NCI-H2029 treated with DMSO at 0.1 percent for 48 hours (cell line): ENCODE measurements at places on chromosomes 11 and 22.

DNA sequence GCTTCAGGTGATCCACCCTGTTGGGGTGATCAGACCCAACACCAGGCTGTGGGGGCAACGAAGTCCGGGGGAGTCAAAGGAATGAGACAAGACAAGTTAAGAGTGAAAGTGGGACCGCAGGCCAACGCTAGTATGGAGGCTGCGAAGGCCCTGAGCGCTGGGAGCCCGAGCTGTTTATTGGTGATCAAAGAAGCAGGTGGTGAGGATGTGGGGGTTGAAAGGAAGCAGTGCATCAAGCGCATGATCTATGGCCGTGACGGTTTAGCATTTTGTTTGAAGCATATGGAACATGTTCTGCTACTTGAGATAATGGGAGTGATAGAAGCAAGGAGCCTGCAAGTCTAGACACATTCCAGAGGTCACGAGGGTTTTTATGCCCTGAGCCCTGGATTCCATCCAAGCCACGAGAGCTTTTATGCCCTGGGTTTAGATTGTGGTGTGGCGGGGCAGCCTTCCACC is 49.5 kb downstream of the MCHR1 start:
- DNase-seq, result peak; percentile 25

- no peak for DNase-seq
Measured at GRCh38 chr22:29167032-29167911, 38.4 kb upstream of the EMID1 start.

DNA sequence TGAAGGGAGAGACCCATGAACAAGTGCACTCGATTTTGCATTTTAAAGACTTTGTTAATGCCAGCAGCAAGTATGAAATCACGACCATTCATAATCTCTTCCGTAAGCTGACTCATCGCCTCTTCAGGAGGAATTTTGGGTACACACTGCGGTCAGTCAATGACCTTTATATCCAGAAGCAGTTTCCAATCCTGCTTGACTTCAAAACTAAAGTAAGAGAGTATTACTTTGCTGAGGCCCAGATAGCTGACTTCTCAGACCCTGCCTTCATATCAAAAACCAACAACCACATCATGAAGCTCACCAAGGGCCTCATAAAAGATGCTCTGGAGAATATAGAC is 5.9 kb downstream of the SERPIND1 start:
- DNase-seq, result no peak

DNA sequence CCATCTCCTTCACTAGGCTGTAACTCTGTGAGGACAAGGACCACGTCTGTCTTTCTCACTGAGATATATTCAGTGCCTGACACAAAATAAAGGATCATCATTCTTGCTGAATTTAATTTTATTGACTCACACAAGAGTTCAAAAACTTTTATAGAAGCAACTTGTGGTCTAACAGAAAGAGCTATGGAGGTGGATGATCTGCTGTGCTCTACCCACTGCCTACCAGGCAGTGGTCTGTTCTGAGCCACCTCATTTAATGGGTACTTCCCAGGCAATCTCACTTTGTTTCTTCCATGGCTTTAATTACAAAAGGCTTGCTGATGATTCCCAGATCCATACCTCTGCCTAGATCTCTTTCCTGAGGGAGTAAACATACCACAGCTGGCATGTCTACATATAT is 4.7 kb downstream of the BTBD18 start:
- no peak for DNase-seq

DNA sequence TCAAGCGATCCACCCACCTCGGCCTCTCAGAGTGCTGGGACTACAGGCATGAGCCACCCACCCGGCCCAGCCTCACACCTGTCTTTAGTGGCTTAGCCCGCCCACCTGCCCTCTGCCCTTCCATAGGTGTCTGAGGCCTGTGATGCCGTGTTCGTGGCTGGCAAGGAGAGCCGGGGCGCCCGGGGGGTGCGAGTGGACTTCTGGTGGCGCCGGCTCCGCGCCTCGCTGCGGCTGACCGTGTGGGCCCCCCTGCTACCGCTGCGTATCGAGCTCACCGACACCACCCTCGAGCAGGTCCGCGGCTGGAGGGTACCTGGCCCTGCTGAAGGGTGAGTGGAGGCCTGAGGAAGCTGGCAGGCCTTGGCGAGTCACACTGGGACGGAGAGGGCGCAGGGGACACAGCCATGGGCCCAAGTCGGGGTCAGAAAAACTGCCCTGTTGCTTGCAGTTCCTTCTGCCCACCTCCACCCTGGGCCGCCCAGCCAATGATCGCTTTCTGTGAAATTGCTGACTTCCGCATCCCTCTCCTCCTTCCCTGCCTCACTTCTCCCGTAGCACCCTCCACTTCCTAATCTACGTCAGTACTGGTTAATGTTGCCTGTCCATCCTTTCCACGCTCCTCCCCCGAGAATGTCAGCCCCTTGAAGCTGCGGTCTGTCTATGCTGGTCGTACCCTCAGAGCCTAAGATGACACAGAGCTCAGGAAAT is 9.3 kb downstream of the TMEM132A start:
- no peak for DNase-seq

- no peak for DNase-seq
Measured at GRCh38 chr11:61688365-61689163, 8.4 kb downstream of the DAGLA start.

- no peak for DNase-seq
Measured at GRCh38 chr22:17135153-17135760, 14.1 kb upstream of the TMEM121B start.

DNA sequence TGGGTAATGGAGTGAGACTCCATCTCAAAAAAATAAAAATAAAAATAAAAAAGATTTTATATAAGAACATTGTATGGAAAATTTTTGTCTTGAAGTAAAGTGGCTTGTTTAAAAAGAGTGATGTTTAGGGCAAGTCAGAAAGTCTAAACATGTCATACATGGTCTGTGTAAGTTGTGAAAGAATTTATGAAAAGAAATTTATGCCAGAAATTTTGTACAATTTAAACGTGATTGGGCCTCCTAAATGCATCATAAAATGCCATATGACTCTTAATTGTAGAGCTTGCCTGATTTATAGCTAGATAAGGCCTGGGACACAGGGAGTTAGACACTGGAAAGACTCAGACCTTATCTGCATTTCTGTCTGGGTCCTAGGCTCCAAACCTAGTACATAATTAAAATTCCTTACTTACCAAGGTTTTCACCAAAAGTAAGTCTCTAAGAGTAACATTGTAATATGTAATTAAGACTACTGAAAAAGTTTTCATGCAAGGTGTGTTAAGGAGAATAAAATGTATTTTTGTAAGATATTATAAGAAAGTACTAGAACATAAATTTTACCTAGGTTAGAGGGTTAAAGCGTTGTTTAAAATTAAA is 110.5 kb downstream of the AASDHPPT start:
- DNase-seq, result no peak

DNA sequence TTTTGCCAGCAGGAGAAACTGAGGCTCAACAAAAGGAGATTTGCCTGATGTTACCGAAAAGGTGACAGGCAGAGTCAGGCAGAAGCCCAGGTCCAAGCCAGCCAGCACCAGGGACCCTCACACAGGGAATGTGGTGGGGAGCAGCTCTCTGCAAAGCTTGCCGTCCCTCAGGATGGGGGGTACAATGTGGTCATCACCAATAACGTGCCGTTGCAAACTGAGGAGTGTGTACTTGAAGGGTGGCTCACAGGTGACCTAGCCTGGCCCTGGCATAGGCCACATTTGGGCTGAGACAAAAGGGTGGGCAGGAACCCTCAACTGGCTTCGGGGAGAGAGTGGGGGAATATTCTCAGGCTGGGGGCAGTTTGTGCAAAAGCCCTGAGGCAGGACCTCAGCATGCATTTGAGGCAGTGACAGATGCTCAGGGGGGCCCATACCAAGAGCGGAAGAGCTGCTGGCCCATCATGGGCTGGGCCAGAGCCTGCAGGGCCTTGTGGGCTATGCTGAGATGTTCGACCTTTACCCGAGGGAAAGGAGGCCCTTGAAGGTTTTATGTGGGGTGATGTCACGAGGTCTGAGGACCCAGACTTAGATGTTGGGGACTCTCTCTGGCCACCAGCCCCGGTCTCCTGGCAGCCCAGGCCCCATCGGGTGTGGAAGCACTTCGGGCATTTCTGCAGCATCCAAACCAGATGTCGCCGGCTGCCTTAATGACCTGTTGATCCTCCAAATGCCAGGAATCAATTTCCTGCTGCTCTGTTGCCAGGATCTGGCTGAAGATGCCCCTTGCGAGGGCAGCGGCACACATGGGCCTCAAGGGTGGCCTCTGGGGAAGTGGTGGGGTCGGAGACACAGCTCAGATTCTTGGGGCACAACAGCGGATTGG is 57.4 kb upstream of the SHISAL1 start:
- no peak for DNase-seq

- DNase-seq, result no peak
Measured at GRCh38 chr11:12461516-12461915, 84.1 kb downstream of the PARVA start.

DNA sequence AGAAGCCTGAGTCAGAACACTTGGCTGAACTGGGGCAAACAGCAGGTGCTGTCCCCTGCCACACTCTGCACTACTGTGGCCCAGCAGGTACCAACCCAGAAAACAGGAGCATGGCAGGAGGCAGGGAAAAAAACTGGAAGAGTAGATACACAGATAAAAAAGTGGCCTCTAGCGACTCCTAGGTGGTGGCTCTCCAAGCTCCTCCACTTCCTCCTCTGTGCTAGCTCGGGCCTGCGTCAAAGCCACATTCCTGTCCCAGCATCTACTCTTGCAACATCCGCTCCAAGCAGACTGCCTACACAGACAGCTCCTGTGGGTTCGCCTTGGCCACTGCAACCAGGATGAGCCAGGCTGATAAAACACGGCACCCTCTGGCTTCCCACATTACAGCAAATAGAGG is 6.9 kb downstream of the OR8B12 start:
- DNase-seq, result no peak
